ENCODE measurements at places on chromosomes 1 and 21.

- no peak for DNase-seq
Measured at GRCh38 chr1:84361796-84362195, 36.5 kb upstream of the DNASE2B start.

- no peak for DNase-seq
Measured at GRCh38 chr1:205936846-205937586, 6.2 kb downstream of the SLC26A9 start.

DNA sequence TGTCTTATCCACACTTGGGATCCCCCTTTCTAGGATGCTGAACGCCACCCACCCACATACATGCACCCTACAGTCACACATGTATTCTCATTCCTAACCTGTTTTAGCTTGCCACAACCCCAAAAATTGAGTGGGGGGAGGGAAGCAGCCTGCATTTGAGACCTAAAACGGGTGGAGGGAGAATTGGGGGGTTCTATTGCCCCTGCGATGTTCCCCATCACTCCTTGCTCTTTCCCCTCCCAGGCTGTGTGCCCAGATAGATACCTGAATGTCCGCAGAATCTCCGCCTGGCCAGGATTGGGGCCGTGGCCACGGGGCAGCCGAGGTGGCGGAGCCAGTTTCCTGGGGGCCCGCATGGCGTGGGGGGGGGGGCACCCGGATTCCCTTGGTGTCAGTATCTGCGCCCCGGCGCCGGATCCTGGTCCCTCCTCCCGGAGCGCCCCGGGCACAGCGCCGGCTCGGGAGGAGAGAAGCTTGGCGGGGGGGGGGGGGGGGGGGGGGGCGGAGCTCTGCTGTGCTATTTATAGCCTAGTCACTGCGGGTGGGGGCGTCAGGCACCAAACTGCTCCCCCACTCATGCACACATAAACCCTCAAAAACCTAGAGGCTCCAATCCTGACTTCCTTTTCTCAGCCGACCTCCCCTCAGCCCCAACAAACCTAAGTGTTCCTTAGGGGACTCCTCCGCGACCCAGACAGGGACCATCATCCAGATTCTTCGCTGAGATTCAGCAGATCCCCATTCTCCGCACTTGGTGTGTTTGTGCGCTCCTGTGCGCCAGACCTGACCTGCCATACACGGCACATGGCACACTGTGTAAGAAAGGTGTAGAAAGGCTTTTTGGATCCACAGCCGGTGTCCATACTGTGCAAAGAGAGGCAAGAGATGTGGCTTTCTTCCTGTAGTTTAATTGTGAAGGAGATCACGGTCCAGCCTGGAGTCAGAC lies 1.9 kb downstream of the ANKRD34A start:
- DNase-seq: no peak

GRCh38 chr1:230759369-230760065 lies 12.3 kb downstream of the CAPN9 start:
- no peak for DNase-seq

- no peak for DNase-seq
Measured at GRCh38 chr1:66475940-66476339, 58.0 kb upstream of the SGIP1 start.

DNA sequence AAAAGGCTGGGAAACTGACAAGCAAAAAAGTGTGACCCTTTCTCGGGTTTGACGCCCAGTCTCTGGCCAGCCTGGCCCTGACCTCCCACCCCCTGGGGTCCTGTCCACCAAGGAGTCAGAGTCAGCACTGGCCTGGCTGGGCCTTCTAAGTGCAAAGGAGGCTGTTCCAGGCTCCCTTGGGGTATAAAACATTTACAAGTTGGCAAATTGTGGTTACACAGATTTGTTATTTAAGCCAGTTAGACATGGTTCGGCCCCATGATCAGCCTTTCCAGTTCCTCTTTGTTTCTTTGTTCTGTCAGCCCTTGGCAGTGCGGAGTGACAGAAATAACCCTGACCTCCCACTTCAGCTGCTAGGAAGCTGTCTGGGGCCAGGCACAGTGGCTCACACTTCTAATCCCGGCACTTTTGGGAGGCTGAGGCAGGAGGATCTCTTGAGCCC lies 161.6 kb upstream of the RAB4A start:
- no peak for DNase-seq

DNA sequence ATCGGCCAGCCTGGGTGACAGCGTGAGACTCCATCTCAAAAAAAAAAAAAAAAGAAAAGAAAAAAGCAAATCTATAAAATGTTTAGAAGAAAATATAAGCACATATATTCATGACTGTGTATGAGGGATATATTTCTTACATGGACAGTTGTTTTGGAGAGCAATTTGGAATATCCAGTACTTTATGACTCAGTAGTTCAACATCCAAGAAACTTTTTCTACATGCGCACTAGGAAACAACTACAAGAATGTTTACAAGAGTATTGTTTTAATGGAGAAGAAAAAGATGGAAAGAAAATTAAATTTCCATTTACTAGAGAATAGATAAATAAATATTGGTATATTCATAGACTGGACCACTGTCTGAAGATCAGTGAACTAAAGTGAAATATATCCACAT lies 77.5 kb downstream of the MAST2 start:
- DNase-seq: no peak

- no peak for DNase-seq
Measured at GRCh38 chr1:232954594-232955365, 4.4 kb downstream of the NTPCR start.

DNA sequence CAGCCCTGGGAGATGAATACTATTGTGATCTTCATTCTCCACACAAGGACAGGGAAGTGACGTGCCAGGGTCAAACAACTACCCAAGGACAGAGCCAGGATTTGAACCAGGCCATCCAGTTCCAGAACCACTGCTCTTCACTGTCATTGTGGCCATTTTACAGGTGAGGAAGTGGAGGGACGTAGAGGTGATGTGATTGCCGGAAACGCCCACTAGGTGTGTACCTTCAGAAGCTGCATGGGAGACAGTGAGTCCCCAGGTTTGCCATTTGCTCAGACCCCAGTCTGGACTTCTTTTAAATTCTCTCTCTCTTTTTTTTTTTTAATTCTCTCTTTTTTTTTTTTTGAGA lies 207.6 kb upstream of the TMEM51 start:
- DNase-seq: no peak

DNA sequence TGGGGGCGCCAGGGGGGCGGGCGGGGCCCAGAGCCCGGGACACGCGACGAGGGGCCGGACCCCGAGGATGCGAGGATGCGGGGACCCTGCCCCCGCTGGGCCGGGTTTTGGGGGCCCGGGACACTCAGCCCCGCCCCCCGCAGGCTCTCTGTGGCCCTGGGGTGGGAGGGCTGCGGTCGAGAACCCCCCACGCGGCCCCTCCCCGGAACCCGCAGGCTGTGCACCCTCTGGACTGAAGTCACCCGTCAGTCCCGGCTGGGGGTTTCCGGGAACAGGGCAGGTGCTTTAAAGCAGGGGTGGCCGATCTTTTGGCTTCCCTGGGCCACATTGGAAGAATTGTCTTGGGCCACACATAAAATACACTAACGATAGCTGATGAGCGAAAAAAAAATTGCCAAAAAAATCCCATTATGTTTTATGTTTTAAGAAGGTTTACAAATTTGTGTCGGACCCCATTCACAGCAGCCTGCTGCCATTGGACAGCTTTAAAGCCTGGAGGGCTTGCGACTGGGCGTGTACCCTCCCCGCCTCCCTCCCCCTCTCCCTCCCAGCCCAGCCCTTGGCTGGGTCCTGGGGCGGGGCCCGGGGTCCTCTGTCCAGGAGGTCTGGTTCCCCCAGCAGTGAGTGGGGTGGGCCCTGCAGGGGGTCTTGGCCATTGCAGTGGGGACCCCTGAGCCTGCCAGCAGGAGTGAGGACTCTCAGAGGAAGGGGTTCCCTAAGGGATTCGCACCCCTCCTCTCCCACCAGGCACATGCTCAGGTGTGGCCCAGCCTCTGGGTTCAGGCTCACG lies 21.6 kb upstream of the C1orf159 start:
- DNase-seq: no peak

DNA sequence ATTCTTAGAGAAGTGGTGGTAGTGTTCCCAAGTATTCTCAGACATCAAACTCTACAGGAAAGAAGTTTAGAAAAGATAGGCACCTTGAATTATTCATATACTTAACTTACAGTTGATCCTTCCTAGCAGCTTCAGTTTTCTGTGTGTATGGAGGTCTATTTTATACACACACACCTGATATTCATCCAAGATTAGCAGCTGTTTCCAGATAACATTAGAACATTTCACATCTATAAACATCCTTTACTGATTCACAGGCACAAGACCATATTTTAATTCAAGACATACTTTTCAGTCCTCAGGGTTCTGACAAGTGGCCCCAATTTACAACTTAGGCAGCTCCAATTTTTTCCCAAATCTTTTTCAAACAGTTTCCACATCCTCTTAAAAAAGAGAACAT lies 287.8 kb upstream of the USP25 start:
- no peak for DNase-seq

DNA sequence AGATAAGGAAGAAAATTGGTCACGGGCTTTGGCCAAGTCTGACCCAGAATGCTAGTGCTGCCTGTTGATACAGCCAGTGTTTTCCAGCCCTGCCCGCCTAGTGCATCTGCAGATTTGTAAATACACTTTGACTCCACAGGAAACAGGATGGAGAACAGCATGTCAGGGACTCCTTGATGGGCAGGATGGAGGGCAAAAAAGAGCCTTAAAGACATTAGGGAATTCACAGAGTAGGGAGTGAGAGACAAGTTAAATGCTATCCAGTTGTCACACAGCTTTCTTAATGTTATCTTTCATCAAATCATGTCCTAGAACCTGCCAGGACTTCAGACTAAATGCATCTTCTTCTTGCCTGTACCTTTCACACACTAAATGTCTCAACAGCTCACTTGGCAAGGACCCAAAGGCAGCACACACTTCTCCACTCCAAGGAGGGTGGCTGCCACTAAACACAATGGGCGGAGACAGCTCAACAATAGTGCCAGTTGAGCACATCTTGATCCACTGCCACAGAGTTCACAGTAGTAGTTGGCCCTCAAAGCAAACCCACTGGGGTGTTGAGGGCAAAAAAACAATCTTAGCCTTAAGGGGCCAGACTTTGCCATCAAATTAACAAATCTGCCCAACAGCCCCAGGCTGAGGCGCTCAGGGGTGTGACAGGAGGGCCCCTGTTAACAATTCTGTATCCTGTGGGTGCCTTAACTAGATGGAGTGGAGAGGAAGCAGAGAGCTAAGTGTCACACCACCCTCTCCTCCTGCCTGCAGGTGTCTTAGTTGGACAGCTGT lies 2.7 kb downstream of the HIVEP3 start:
- no peak for DNase-seq

DNA sequence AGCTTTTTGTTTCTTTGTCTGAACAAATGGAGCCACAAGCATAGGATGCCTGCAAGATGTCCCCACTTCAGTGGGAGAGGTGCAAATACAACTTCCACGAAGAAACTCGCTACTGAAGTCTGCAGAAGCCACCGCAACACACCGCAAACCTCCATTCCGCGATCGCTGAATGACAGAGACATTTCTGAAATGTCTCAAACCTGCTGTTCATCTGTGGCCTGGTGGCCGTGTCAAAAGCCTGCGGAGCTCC lies 1.0 kb downstream of the TP53BP2 start:
- peak; percentile 30 for DNase-seq

DNA sequence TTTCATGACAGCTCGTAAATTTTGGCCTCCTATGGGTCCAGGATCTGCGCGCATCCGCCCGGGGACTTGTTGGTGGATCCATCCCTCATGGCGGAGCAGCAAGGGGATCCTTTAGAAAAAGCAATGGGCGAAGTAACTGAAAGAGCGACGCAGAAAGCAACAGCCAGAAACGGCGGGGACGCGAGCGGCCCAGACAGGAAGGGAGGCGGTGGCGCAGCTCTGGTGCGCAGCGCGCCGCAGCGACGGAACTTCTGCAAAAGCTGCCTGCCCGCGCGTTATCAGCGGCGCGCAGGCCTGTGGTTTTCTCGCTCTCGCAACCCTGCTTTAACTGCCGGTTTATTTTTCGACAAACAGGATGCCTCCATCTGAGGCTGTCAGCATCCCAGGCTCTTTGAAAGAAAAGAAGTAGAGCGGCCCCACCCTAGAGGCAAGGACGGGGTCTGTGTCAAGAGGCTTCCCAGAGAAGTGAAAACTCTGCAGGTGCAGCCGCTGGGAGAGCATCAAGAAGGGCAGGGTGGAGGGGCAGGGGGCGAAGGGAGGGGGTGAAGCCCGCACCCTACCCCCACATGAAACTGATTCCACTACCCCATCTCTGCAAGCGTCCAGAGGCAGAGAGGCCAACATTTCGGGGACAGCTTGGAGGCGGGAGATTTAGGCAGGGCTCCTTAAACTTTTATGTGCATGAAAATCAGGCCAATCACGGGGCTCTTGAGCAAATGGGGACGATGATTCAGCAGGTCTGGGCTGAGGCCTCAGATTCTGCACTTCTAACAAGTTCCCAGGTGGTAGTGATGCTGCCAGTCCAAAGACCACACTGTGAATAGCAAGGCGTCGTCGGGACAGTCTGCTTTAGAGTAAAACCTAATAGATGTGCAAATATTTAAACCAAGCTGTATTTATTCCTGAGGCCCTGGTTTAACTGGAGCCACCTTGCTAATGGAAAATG lies 22.2 kb downstream of the RUNX1 start:
- DNase-seq: peak; percentile 52
